ENCODE measurements at places on chromosomes 16 and 17. TPM values are rescaled to one million over a fixed set of nuclear protein-coding genes. Genes with fewer than 3 reads are reported as not detected.

LRRC36 gene
- total RNA-seq, result not detected

PDE6G gene
- total RNA-seq, result 0.83 TPM

WSB1 gene
- 118 TPM for total RNA-seq

ZC3H7A gene
- 123 TPM for total RNA-seq

USP6 gene
- 0.05 TPM for total RNA-seq

DNA sequence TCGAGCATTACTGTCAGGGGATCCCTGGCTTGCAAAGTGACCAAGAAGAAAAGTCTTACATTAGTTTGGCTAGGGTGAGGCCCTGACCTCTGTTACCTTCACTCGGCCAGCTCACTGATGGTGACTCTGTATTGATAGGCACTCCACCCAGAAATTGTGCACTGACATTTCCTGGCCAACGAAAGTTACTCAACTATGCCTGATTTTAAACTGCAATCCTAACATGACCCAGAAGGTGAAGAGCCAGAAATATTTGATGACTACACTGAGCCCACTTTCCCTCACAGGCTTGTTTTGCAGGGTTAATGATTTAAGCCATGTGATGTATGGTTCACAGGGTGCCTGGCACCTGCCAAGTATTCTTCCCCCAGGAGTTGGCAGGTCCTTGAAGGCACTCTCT, 208.2 kb upstream of the MAF start:
- peaks cover 23% of the 10 kb centered on the region for H3K27me3 ChIP-seq
- H3K4me1 ChIP-seq, result no peaks in the 10 kb centered on the region
- no peaks in the 10 kb centered on the region for H3K36me3 ChIP-seq
- no peak for DNase-seq

DNA sequence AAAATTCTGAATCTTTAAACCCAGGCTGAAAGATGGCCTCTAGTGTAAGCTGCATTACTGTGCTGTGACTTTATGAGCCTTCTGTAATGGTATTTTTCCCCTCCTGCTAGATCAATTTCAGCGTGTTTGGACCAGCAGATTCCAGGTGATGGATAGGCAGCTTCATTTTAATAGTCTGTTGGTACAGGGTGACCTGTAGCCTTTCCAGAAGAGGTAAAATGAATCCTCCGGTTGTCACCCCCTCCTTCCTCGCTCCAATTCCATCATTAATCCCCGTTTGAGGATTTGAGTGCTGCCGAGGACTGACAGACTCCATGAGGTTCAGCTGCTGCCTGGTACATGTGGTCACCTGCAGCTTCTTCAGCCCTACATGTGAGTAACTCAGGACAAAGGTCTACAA, 48.9 kb downstream of the MYH3 start:
- no peaks in the 10 kb centered on the region for H3K36me3 ChIP-seq
- no peaks in the 10 kb centered on the region for H3K4me1 ChIP-seq
- no peak for DNase-seq
- peaks cover 4% of the 10 kb centered on the region for H3K27me3 ChIP-seq
- no peak overlapping the region for H3K27ac ChIP-seq

CACNA1G gene
- 0.22 TPM for total RNA-seq

DNA sequence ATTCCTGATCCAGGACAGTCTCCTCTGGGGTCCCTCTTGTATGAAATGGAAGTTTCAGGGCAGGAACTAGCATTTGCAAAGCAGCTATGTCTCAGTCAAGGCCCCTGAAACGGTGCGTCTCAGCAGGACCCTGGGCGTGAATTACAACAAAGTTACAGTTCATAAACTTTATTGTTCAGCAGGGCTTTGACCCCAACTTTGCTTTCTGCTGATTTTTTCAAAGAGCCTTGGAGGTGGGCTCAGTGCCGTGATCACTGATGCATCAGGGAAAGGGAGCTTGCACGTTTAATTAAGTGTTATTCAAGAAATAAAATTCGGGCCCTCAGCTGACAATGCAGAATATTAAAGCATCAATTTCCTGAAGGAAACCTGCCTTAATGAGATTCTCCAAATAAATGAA, 260.1 kb upstream of the C16orf82 start:
- DNase-seq, result no peak
- H3K36me3 ChIP-seq, result no peaks in the 10 kb centered on the region
- no peaks in the 10 kb centered on the region for H3K4me1 ChIP-seq
- H3K27ac ChIP-seq, result no peak overlapping the region

DNA sequence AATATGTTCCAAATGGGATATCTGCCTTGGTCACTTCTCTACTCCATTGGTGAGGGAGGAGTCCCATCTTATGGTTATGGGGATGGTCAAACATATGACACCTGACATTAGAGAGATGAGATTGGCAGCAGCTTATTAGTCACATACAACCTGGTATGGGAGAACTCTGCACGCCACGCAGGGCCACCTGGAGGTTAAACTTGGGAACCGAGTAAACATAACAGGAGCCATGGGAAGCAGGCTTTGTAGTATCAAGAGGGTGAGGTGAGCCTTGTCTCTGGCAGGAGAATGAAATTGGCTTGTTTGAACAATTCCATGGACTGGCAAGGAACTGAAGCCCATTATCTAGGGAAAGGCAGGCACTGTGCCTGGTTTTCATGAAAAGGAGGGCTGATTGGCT, 238.7 kb upstream of the ELAC2 start:
- H3K4me1 ChIP-seq, result no peaks in the 10 kb centered on the region
- no peak for DNase-seq
- H3K36me3 ChIP-seq, result no peaks in the 10 kb centered on the region
- no peak overlapping the region for H3K4me3 ChIP-seq
- H3K27me3 ChIP-seq, result no peaks in the 10 kb centered on the region

DNA sequence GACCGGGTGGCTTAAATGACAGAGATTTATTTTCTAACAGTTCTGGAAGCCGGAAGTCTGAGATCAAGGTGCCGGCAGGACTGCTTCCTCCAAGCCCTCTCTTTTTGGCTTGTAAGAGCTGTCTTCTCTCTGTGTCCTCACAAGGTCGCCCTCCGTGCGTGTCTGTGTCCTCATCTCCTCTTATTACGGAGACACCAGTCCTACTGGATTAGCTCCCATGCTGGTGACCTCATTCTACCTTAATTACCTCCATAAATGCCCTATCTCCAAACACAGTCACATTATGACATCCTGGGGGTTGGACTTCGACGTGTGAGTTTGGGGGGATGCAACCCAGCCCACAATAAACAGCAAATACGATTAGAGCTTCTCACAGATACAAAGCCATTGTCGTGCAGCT, 161.5 kb downstream of the FOXL1 start:
- no peaks in the 10 kb centered on the region for H3K36me3 ChIP-seq
- no peak for DNase-seq
- peaks cover 11% of the 10 kb centered on the region for H3K4me1 ChIP-seq
- no peak overlapping the region for H3K27ac ChIP-seq
- peaks cover 39% of the 10 kb centered on the region for H3K27me3 ChIP-seq

SOST gene
- not detected for total RNA-seq

DNA sequence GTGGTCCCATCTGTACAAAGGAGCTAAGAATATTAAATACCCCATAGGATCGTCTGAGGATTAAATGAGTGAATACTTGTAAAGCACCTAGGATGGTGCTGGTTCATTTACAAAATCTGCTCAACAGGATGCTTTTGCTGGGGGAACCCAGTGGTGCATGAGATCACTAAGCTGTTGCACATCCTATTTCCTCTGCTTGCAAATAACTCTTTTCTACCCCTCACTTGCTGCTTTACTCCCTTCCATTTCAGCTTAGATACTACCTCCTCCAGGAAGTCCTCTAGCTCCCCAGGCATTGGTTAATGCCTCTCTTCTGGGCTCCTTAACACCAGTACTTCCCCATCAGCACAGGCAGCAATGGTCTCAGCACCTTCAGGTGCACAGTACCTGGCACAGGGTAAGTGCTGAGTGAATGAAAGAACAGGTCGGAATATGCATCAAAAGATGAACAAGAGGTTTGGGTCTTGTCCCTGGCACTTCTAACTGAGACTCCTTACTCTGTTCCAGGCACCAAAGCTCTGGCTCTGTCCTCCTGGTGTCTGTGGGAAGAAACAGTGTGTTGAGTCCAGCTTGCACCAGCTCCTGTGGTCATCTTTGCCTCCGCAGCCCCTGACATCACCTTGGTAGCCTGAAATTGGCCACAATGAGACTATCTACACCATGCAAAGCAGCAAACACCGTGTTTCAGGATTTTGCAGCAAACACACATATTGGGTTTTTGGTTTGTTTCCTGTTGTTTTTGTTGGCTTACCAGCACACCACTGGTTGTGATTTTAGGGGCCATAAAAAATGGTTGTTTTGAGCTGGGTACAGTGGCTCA, 24.1 kb upstream of the IL21R start:
- H3K4me3 ChIP-seq, result peak overlapping the region; percentile 42
- H3K36me3 ChIP-seq, result no peaks in the 10 kb centered on the region
- H3K27me3 ChIP-seq, result no peaks in the 10 kb centered on the region
- peak overlapping the region; percentile 90 for H3K27ac ChIP-seq
- peaks cover 50% of the 10 kb centered on the region for H3K4me1 ChIP-seq
- peak; percentile 69 for DNase-seq

SLC13A2 gene
- total RNA-seq, result not detected

DNA sequence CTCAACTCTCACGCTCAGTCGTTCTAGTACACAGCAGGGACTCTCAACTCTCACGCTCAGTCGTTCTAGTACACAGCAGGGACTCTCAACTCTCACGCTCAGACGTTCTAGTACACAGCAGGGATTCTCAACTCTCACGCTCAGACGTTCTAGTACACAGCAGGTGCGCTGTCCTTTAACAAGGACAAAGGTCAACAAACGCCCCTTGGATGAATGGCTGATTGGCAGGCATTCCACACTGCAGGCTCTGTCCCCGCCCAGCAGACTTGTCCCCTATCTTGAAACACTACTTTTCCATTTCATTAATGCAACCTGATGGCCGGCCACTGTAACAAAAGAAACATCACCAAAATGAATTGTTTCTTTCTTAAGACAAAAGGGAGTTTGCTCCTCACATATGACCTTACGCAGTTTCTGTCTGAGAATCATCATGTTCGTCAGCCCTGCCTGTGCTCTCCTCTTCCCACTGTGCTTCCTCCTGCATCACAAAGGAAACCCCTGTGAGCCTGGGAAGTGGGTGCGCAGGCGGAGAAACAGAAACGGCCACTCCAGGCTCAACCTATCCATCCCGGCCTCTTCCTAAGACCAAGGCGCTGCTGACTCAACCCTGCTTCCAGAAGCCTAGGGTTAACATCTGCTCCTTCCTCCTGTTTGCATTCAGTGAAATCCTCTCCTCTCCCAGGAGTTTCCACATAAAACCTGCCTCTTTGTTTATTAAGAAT, 59.8 kb downstream of the ANKRD11 start:
- DNase-seq, result no peak
- no peak overlapping the region for H3K27ac ChIP-seq
- H3K36me3 ChIP-seq, result peaks cover 21% of the 10 kb centered on the region
- peaks cover 44% of the 10 kb centered on the region for H3K4me1 ChIP-seq
- H3K4me3 ChIP-seq, result no peak overlapping the region

DNA sequence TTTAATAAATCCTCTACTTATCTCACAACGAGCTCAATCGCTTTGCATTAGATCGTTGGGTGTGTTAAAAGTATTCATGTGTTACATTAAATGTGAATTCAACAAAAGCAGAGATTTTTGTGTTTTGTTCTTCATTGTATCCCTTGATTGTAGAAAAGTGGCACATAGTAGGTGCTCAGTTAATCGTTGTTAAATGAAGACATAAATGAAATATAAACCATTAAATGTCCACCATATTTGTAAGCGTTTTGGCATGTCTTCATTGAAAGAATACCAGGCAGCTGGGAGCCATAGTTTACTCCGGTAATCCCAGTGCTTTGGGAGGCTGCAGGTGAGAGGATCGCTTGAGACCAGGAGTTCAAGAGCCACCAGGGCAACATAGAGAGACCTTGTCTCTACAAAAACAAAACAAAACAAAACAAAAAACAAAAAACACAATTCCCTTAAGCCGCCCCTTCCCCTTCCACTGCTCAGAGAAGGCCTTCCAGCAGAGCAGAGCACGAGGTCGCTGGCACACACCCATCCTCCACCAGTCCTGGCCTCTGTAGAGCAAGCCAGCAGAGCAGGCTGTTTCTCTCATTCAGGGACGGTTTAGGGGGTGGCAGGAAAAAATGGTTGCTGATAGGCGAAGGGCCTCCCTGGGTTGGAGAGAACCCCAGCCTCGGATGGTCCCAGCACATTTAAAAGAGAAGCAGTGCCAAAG, 673 bp upstream of the CHD9 start:
- H3K36me3 ChIP-seq, result no peaks in the 10 kb centered on the region
- H3K27ac ChIP-seq, result no peak overlapping the region
- peaks cover 18% of the 10 kb centered on the region for H3K4me1 ChIP-seq
- peak overlapping the region; percentile 80 for H3K4me3 ChIP-seq
- H3K27me3 ChIP-seq, result peaks cover 3% of the 10 kb centered on the region

DNA sequence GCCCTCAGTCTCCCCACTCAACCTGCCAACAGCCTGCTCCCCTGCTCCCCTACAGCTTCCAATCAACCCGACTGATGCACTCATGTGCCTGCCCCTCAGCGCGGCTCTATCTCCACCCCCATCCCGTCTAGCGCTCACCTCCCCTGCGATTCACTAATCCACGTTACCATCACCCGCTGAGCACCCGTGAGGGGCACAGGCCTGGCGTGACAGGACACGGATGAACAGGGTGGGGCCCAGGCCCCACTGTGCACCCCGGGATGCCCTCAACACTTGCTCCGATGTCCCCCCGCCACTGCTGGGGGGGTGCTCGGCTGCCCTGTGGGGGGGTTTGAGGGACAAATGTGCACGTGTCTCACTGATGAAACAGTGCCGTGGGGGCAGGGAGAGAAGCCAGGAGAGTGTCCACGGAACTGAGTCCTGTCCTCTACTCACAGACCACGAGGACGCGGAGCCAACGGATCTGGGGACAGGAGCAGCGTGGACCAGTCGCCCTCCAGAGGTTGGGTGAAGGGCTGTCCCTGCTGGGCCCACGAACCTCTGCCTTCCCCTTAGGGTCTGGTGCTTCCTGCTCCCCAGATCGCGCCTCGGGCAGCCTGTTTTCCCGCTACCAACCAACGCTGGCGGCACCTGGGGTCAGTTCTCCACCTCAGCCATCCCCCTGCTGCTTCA, 66.7 kb downstream of the RPH3AL start:
- H3K4me1 ChIP-seq, result no peaks in the 10 kb centered on the region
- no peak overlapping the region for H3K27ac ChIP-seq
- no peak overlapping the region for H3K4me3 ChIP-seq
- no peaks in the 10 kb centered on the region for H3K27me3 ChIP-seq
- DNase-seq, result no peak
- H3K36me3 ChIP-seq, result no peaks in the 10 kb centered on the region

DNA sequence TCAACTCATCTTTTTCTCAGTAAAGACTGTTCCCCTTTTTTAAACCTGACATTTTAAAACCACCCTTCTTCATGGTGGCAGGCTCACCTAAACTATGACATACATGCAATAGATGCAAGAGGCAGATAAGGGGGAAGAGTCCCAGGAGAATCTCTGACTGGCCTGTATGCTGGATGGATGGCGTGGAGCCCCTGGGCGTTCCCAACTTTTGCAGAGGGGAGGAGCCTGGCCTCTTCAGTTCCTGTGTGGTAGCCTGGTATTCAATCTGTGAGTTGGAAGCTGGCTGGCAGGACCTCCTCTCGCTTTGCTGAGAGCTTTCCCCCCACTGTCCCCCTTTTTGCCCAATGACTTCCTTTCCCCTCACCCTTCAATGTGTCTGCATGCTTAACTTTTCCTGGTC, 217.6 kb upstream of the CA10 start:
- no peaks in the 10 kb centered on the region for H3K27me3 ChIP-seq
- H3K4me1 ChIP-seq, result no peaks in the 10 kb centered on the region
- no peaks in the 10 kb centered on the region for H3K36me3 ChIP-seq
- DNase-seq, result no peak
